GM23338 (cell line): ENCODE measurements at places on chromosomes 1 and 21. TPM values are rescaled to one million over a fixed set of nuclear protein-coding genes. Genes with fewer than 3 reads are reported as not detected.

DNA sequence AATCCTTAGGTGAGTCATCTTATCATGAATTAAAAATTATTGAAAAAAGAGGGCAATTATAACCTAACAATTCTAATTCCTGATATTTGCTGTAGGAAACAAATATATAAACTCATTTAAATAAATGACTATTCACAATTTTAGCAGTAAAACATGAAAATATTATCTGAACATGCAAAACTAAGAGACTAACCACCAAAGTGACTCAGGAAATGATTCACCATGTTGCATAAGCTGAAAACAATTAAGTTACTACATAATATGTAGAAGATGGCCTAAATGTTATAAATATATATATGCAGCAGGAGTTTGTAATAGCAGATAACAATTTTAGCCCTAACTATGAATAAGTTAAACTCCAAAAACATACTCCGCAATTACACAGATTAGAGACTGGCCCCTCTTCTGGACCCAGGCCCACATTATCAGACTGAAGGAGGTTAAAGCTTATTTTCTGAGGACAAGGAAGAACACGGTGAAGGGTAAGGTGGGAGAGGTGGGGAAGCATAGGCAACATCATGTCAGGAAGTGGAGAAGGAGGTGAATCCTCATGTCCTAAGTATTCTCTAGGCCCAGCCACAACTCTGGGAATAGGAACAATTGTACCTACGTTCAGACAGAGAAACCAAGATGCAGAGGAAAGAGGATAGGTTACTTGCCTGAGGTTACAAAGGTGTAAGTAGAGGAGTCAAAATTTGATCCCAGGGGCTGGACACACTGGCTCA, 15.6 kb upstream of the AIM2 start:
- no peak overlapping the region for H3K27ac ChIP-seq
- no peak overlapping the region for H3K4me3 ChIP-seq
- DNase-seq: no peak
- H3K27me3 ChIP-seq: no peaks in the 10 kb centered on the region
- H3K36me3 ChIP-seq: no peaks in the 10 kb centered on the region
- H3K4me1 ChIP-seq: no peaks in the 10 kb centered on the region

Gene TNFAIP8L2
- total RNA-seq: not detected in 2 replicates

GRCh38 chr1:164347980-164348379, 211.0 kb upstream of the PBX1 start:
- DNase-seq: no peak
- no peak overlapping the region for H3K4me3 ChIP-seq
- H3K27ac ChIP-seq: no peak overlapping the region
- no peaks in the 10 kb centered on the region for H3K4me1 ChIP-seq
- no peaks in the 10 kb centered on the region for H3K27me3 ChIP-seq

GRCh38 chr21:35926003-35926740, 134.2 kb downstream of the SETD4 start:
- no peaks in the 10 kb centered on the region for H3K27me3 ChIP-seq
- H3K27ac ChIP-seq: no peak overlapping the region
- no peaks in the 10 kb centered on the region for H3K36me3 ChIP-seq
- no peak overlapping the region for H3K4me3 ChIP-seq

DNA sequence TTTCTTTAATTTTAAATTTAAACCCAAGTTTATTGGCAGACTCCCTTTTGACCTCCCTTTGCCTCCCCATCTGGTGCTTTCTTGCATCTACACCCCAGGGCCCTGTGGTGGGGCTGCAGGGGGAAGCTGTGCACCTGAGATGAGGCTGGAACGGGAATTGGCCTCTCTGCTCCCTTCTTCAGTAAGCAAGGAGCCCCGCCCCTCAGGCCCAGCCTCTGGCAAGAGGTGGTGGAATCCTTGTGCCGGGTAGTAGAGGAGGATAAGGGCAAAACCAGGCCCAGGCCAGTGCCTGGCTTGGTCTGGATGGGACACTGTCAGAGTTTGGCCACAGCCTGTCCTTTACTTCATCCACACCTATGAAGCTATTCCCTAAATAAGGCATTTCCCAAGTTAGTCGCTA, 25.1 kb downstream of the ATP8B2 start:
- peaks cover 8% of the 10 kb centered on the region; the same call in 1 of the 2 replicates for H3K4me1 ChIP-seq
- peak overlapping the region; percentile 59; the same call in 1 of the 2 replicates for H3K27ac ChIP-seq

- no peak overlapping the region for H3K4me3 ChIP-seq
- H3K4me1 ChIP-seq: peaks cover 9% of the 10 kb centered on the region; the same call in 1 of the 2 replicates
- H3K27ac ChIP-seq: no peak overlapping the region
- no peaks in the 10 kb centered on the region for H3K36me3 ChIP-seq
- no peak for DNase-seq
These were observed 7.7 kb downstream of the NTRK1 start for GRCh38 chr1:156868341-156868740.

Gene KPRP
- total RNA-seq: not detected in 2 replicates

Gene PRKCZ
- total RNA-seq: 36.9 and 42.3 TPM in 2 replicates

- no peak overlapping the region for H3K4me3 ChIP-seq
- H3K4me1 ChIP-seq: 0 out of 2 replicates have a peak, but pooled peaks cover 6% of the 10 kb centered on the region
- DNase-seq: no peak
- H3K27ac ChIP-seq: no peak overlapping the region
These were observed 77.2 kb upstream of the PPP2R5A start for GRCh38 chr1:212207822-212208520.

DNA sequence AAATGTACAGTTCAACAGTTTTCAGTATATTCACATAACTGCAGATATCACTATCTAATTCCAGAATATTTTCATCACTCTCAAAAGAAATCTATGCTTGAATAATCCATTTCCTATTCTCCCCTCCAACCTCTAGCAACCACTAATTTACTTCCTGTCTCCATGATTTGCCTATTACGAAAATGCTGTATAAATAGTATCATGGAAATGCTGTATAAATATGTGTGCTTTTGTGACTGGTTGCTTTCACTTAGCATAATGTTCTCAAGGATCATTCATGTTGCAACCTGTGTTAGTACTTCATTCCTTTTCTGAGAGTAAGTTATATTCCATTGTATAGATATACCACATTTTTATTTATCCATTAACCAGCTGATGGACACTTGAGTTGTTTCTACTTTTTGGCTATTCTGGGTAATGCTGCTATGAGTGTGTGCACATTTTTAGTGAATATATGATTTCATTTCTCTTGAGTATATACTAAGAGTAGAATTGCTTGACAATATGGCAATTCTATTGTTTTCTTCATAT, 115.6 kb downstream of the TNFSF18 start:
- no peak overlapping the region for H3K27ac ChIP-seq
- H3K4me1 ChIP-seq: no peaks in the 10 kb centered on the region; the same call in 1 of the 2 replicates
- H3K4me3 ChIP-seq: no peak overlapping the region
- H3K27me3 ChIP-seq: no peaks in the 10 kb centered on the region
- no peaks in the 10 kb centered on the region for H3K36me3 ChIP-seq

Gene MTR
- total RNA-seq: 20.0 and 20.4 TPM in 2 replicates

Gene ADAMTS4
- total RNA-seq: 4.7 and 5.2 TPM in 2 replicates

DNA sequence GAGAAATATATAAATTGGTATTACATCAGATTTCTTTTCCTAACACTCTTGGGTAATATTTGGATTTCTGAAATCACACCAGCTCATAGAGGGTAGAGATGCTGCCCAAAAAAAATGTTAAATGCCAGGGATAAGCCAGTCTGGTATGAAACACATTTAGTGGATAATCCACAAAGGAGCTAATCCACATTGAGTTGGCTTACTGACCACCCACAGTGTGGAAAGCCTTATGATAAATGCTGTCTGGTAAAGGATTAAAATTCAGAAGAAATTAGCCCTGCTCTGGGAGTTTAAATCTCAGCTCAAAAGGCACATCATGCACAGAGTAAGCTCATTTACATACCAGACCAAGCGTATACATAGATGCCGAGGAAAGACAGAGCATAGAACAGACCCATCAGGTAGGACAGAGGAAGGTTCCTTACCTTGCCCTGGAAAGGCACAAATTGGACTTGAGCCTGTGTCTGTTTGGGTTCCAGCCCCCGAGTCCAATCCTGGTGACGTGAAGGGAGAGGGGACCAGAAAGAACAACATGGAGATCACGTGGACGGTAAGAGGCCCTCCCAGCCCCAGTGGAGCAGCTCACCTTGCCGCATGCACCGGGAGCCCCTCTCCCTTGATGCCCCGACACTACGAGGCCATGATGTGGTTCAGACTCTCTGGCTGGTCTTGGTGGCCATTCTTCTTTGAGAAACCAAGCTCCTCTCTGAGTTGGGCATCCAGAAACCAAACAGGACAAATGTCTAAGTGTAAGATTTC, 62.9 kb upstream of the CNTN2 start:
- H3K27ac ChIP-seq: no peak overlapping the region
- no peaks in the 10 kb centered on the region for H3K27me3 ChIP-seq
- DNase-seq: no peak
- H3K36me3 ChIP-seq: no peaks in the 10 kb centered on the region
- H3K4me1 ChIP-seq: no peaks in the 10 kb centered on the region

Gene CENPS
- 4.7 and 8.6 TPM in 2 replicates for total RNA-seq

Gene MANEAL
- 8.1 and 8.6 TPM in 2 replicates for total RNA-seq

DNA sequence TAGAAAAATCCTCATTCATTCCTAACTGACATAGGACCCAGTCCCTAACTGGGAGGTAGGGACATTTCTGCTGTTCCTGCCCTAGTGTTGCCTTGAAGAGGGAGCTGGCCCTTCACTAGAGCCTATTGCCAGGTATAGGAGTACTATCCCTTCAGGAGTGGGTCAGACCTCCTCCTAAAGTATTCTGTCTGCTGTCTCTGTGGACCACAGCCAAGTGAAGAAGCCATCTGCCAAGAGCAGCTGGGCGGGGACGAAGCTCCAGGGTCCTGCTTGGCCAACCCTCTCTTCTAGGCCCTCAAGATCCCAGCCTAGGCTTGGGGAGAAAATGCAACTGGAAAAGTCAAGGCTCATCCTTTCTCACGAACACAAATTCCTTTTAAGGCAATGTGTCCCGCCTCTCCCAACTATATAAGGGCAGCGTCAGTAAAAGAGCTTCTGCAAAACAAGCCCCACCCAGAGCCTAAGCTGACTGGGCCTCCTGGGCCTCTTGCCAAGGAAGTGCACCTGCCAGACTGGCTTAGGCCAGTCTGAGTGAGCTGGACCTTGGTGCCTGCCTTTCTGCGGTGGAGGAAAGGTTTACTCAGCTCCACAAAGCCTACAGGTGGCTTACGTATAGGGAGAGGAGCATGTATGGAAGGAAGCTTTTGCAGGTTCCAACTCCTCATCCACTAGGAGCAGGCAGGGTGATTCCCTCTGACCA, 638 bp upstream of the TUFT1 start:
- peak; percentile 92 for DNase-seq
- H3K4me3 ChIP-seq: peak overlapping the region; percentile 83
- H3K27me3 ChIP-seq: 0 out of 2 replicates have a peak, but pooled peaks cover 6% of the 10 kb centered on the region

- H3K27ac ChIP-seq: no peak overlapping the region
- no peaks in the 10 kb centered on the region for H3K4me1 ChIP-seq
- DNase-seq: no peak
These were observed 14.0 kb downstream of the IFT25 start for GRCh38 chr1:53931523-53931922.

GRCh38 chr1:151907363-151908139, 1.8 kb downstream of the THEM4 start:
- peaks cover 7% of the 10 kb centered on the region; the same call in 1 of the 2 replicates for H3K36me3 ChIP-seq
- H3K27ac ChIP-seq: no peak overlapping the region
- peaks cover 13% of the 10 kb centered on the region for H3K4me1 ChIP-seq
- DNase-seq: peak; percentile 9

DNA sequence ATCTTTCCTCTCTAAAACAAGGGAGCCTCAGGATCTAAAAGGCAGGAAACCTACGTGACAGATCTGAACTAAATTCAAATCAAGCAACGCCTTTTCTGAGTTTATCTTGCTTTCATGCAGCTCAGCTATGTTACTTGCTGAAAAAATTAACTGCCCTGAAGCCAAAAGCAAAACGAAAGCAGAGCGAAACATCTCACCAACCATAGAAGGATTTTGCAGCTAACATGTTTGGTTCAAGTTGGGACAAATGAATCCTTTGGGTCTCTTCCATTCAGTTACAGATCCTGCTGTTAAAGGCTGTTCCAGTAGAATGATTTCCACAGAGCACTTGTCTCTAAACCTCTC, 482 bp downstream of the SLC2A5 start:
- no peaks in the 10 kb centered on the region for H3K36me3 ChIP-seq
- H3K27ac ChIP-seq: no peak overlapping the region
- H3K27me3 ChIP-seq: no peaks in the 10 kb centered on the region
- no peak overlapping the region for H3K4me3 ChIP-seq

Gene PLA2G2F
- not detected in 2 replicates for total RNA-seq

DNA sequence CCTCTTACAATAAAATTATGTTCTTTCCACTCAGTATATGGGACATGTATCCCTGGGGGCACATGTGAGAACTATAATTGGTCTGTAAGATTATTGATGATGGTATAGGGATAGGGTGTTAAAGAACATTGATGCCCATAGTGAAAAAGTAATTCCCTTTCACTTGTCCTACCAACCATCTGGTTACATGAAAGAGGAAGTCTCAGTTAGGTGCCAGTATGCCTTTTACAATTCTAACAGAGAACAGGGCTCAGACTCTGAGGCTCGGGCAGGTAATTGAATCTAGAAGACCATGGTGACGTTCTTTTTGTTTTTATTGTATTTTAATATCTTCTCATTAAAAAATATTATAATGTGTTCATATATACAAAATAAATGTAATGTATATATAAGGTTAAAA, 113.6 kb downstream of the FGGY start:
- H3K4me1 ChIP-seq: no peaks in the 10 kb centered on the region
- H3K27me3 ChIP-seq: no peaks in the 10 kb centered on the region
- no peak for DNase-seq
- no peak overlapping the region for H3K27ac ChIP-seq
- no peak overlapping the region for H3K4me3 ChIP-seq

Gene MYBPH
- total RNA-seq: not detected in 2 replicates

- H3K4me1 ChIP-seq: peaks cover 10% of the 10 kb centered on the region
- H3K27me3 ChIP-seq: no peaks in the 10 kb centered on the region
- H3K27ac ChIP-seq: no peak overlapping the region
- no peak overlapping the region for H3K4me3 ChIP-seq
These were observed 25.9 kb downstream of the CYP2J2 start for GRCh38 chr1:59900640-59901039.

Gene DNAI4
- 0.90 and 5.3 TPM in 2 replicates for total RNA-seq

DNA sequence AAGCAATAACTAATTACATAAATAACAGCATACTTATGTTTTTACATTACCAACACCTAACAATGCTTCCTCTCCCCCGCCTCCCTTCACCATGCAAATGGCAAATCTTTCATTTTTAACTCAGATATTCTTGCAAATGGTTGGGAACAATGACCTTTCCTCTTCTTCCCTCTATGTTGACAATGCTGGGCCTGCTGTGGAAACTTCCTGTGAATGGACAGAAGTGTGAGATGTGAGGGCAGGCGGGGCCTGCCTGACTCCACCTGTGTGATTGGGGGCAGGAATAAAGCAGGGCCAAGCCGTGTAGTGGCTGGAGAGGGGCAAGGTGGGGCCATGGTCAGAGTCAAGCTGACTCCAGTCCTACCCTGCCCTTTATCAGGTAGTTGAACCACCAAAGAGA, 289.6 kb downstream of the RPS6KC1 start:
- H3K27me3 ChIP-seq: no peaks in the 10 kb centered on the region
- no peak overlapping the region for H3K4me3 ChIP-seq
- no peaks in the 10 kb centered on the region for H3K36me3 ChIP-seq
- no peak overlapping the region for H3K27ac ChIP-seq
- no peak for DNase-seq
- H3K4me1 ChIP-seq: no peaks in the 10 kb centered on the region

Gene KLHL12
- total RNA-seq: 27.5 and 27.6 TPM in 2 replicates

Gene KRTAP19-3
- total RNA-seq: not detected in 2 replicates

- DNase-seq: no peak
These were observed 34.7 kb downstream of the CDCA8 start for GRCh38 chr1:37726751-37727585.
